AG10803 (cell line): ENCODE measurements at places on chromosomes 1 and 21.

DNA sequence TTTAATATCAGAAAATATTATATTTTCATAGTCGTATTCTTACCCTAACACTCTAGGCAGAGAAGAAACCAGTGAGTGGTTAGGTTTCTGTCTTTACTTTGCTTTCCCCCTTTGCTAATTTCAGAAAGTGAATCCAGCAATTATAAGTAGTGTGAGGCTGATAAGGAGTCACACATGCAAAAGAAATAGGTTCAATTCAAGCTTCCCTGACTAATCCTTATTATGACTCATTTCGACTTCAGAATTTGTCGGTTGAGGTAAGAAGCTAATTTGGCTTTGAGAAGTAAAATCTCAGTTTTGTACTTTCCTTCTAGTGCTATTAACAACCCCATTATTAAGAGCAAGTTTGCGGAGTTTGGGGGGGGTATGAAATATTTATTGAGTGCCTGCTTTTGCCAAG, 22.4 kb downstream of the ESRRG start:
- no peak for DNase-seq

DNA sequence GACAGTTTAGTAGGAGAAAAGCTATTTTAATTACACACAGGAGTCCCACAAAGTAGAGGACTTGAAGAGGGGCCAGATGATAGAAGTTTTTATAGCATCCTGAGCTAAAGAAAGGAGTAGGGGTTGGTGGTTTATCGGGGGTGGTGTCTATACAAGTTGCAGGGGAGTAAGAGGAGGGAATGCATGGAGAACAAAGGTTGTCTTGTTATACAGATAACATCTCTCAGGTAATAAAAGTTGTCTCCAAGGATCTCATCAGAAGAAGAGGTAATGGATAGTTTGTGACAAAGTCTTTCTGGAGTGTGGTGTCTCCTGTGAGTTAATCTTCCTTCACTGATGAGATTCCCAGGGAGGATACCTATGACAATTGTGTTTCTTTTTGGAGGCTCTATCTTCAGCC, 23.4 kb upstream of the NUF2 start:
- no peak for DNase-seq

DNA sequence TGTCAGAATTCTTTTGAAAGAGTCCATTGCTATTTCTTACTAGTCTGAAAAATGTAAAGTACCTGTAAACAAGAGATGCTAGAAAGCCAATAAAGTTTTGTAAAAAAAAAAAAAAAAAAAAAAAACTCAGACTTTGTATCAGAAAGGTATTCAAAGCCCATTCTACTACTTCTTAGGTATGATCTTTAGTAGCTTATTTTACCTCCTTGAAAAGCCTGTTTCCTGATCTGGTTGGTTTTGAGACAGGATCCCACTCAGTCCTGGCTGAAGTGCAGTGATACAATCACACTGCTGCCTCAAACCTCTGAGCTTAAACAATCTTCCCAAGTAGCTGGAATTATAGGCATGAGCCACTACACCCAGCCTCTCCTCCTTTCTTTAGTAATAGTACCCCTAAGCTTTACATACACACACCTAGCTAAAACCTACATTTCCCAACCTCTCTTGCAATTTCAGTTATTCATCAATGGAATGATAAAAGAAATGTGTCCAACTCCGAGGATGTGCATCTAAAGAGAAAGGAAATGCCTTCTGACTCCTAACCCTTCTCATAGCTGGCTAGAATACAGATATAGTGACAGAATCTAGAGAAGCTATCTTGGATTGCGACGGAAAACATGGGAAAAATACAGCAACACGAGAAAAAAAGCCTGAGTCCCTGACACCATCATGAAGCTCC, 30.6 kb downstream of the EPS15 start:
- DNase-seq = peak; percentile 5

DNA sequence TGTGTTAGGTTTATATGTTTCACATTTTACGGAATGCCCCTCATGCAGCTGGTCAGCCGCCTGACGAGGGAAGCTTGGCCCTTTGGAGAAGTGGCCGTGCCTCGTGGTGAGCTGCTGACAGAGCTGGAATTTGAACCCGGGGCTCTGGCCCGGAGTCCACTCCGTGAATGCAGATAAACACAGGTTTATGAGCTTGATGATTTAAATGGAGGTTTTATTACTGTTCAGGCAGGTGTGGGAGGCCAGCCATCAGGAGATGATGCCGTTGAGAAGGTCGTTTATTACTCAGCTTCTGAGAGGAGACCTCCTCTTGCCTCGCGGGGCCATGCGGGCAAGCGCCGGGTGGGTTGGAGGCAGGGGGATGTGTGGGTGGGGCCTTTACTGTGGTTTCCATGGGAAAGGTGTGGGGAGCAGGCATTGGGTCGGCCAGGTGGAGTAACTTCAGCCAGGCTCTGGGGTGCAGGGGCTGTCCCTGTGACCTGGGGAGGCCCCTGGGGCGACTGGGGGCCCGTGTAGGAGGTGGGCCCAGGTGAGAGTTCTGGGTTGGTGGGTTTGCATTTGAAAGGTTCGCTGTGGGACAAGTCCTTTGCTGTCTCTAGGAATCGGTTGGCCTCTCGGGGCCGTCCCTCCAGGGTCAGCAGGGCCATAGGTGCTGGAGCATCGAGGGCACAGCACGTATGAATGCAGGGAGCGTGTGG, 22.0 kb downstream of the PRKCZ start:
- DNase-seq = no peak

DNA sequence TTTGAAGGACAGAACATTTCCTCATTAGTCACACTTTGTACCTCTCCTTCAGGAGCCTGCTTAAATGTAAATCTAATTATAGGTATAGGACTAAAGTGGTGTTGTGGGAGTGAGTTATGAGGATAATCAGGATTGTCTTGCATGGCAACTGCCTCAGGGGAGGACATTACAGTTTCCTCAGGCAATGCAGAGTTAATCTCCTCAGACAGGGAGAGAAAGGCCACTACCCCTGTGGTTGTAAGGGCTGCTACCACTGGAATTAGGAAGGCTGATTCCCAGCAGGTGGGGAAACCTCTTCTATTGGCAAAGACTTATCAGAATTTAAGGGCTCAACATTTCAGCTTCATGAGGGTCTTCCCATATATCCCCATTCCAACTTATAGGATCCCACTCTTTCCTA, 286.8 kb upstream of the PBX1 start:
- no peak for DNase-seq

- DNase-seq = no peak
Observed at GRCh38 chr1:192703283-192704206, 67.6 kb downstream of the RGS13 start.

DNA sequence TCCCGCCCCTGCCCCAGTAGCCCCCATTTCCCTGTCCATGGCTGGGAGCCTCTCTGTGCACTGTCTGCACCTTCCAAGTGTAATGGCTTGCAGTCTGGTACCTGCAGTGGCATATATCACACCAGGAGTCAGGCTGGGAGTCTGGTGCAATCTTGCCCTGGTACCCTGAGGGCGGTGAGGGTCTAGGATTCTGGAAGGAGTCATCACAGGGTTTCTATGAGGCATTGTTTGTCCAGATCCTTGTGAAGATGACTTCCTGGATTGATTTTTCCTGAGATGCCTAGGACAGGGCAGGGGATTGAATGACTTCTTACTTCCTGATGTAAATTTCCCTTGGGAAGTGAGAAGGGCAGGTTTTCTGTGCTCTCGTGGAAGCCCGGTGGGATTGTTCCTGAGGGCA, 5.9 kb upstream of the PKP1 start:
- no peak for DNase-seq

- no peak for DNase-seq
Observed at GRCh38 chr1:46041551-46041950, 90.9 kb downstream of the PIK3R3 start.

- no peak for DNase-seq
Observed at GRCh38 chr1:95265106-95265505, 31.1 kb downstream of the RWDD3 start.

- no peak for DNase-seq
Observed at GRCh38 chr1:105172788-105173187, 1423.1 kb downstream of the AMY1C start.

DNA sequence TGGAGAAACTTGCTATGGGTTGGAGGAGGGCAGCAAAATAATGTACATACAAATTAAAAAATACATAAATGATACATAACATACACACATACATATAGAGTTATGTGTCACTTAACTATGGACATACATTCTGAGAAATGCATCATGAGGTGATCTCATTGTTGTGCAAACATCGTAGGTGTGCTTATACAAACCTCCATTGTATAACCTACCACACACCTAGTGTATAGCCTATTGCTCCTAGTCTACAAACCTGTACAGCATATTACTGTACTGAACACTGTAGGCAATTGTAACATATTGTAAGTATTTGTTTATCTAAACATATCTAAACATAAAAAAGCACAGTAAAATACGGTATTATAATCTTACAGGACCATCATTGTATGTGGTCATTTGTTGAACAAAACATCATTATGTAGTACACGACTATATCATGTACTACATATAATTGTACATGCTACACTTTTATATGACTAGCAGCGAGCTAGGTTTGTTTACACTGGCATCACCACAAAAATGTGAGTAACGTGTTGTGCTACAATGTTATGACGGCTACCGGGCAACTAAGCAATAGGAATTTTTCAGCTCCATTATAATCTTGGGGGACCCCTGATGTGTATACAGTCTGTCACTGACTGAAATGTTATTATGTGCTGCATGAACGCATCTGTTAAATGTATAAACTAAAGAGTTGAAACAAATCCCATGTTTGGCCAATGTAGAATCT, 35.5 kb downstream of the ITGB3BP start:
- no peak for DNase-seq
